Caco-2 (cell line): ENCODE measurements at places on chromosomes 12 and 14.
A peak's percentile ranks its signal among the peaks of the same experiment; 100 is the strongest.

DNA sequence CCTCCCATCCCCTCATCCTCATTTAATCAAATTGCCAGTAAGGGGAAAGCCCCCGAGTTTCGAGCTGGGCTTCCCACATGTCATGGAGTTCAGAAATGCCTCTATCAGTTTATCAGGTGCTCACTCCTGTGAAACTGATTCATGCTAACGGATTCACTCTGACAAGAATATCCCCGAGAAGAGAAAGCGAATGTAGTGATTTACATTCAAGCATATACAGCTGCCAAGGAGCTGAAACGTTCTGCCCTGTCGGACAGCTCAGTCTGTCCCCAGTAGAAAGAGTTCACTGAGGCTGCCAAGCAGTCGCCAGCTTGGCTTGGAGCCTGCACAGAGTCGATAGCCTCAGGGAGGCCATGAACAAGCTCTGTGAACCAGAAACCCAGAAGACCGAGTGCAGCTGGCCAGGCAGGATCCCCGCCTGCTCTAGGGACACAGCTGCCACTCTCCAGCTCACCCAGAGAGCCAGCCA, 88.4 kb downstream of the TMCC3 start:
- no peak overlapping the region for H3K27ac ChIP-seq
- no peaks in the 10 kb centered on the region for H3K27me3 ChIP-seq
- no peaks in the 10 kb centered on the region for H3K36me3 ChIP-seq
- H3K4me3 ChIP-seq: no peak overlapping the region
- no peaks in the 10 kb centered on the region for H3K4me1 ChIP-seq

- peaks cover 9% of the 10 kb centered on the region for H3K4me1 ChIP-seq
- peak; percentile 89 for DNase-seq
- peak overlapping the region; percentile 33 for H3K4me3 ChIP-seq
These were observed 11.0 kb upstream of the FBXL14 start for GRCh38 chr12:1605129-1606020.

- DNase-seq: no peak
- no peaks in the 10 kb centered on the region for H3K4me1 ChIP-seq
- H3K36me3 ChIP-seq: peaks cover 6% of the 10 kb centered on the region
- H3K4me3 ChIP-seq: no peak overlapping the region
- no peaks in the 10 kb centered on the region for H3K27me3 ChIP-seq
These were observed 87.5 kb downstream of the DUSP16 start for GRCh38 chr12:12474931-12475795.

- H3K27me3 ChIP-seq: no peaks in the 10 kb centered on the region
- H3K36me3 ChIP-seq: no peaks in the 10 kb centered on the region
- DNase-seq: no peak
- no peaks in the 10 kb centered on the region for H3K4me1 ChIP-seq
- H3K4me3 ChIP-seq: no peak overlapping the region
These were observed 14.9 kb downstream of the TXNRD1 start for GRCh38 chr12:104230304-104231095.
